Hematopoietic multipotent progenitor cell treated with erythropoietin and hydrocortisone succinate and interleukin-3 and kit ligand, for 17 days (in vitro differentiated cells): ENCODE measurements at places on chromosomes 2 and 18.
A peak's percentile ranks its signal among the peaks of the same experiment; 100 is the strongest.

DNA sequence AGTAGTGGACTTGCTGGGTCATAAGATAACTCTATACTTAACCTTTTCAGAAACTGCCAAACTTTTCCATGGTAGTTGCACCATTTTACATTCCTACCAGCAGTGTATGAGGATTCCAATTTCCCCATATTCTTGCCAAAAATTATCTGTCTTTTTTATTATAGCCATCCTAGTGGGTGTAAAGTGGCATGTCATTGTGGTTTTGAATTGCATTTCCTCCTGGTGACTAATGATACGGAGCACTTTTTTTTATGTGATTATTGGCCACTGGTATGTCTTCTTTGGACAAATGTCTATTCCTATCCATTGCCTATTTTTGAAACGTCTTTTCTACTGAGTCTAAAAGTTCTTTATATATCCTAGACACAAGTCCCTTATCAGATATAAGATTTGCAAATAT is 44.3 kb downstream of the CACNB4 start:
- DNase-seq: no peak

- DNase-seq: no peak
Observed at GRCh38 chr2:128289439-128289838, 29.2 kb downstream of the HS6ST1 start.

GRCh38 chr2:191566344-191566743 is 111.6 kb upstream of the NABP1 start:
- DNase-seq: peak; percentile 54

DNA sequence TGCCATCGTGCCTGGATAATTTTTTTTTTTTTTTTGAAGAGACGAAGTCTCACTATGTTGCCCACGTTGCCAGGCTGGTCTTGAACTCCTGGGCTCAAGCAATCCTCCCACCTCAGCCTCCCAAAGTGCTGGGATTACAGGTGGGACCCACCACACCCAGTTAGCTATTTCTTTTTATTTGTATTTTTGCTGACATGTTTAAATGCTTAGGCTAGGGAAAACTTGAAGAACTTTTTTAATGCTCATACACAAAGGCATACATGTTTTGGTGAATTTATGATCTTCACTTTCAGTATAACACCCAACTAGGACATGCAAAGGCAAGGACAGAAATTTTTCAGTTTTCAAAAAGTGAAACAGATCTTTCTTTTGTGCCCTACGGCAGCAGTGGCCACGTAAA is 9.9 kb downstream of the L3MBTL4 start:
- no peak for DNase-seq

DNA sequence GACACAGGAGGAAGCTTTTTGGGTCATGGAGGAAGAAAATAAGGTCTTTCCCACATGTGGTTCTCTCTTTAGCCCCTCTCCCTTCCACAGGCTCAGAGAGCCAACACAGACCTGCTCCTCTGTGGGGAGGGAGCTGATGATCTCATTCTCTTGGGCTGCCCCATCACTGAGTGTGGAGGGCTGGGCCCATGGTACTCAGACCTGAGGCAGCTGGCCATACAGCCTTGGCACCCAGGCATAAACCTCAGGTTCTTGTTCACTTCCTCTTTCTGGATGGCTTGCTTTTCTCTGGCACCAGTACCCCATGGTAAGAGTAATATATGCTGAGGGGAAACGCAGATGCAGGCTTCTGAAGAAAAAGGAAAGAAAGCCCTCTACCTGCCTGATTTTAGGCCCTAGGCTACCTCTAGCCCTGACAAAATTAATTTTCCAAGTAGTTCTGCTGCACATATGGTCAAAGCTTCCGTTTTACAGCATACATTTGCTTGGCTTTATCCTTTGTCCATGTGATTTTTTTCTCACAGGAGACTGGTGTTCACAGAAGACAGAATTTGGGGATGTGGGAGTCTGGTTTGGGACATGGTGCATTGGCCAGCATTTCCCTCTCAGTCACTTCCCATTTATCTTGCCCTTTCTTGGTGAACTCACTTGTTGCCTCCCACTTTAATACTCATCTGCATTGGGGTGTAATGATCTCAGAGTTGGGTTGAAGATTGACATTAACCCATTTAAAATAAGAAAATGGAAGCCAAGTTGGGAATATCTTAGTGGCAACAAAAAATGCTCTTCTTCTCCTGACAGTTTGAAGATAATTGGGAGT is 11.1 kb downstream of the DHRS9 start:
- DNase-seq: no peak

GRCh38 chr2:49582946-49583345 is 428.6 kb upstream of the FSHR start:
- no peak for DNase-seq

- DNase-seq: no peak
Observed at GRCh38 chr2:136844546-136844945, 79.2 kb downstream of the THSD7B start.

- DNase-seq: no peak
Observed at GRCh38 chr2:100938031-100939026, 63.8 kb upstream of the RPL31 start.

DNA sequence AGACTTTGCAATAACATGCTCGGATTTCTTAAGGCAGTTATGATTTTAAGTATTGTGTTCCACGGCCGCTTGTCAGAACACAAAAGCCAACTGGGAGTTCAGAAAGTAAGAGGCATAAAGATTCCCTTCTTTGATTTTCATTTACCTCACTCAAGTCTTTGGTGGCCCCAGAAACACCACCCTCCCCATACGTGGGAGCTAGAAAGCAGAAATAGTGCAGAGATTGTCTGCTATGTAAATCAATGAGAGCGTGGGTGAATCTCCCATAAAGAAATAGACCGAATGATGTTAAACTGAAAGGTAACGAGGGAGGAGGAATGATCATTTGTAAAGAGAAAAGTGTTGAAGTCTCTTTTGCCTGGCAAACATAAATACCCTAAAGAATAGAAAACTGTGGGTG is 322.1 kb upstream of the ETAA1 start:
- DNase-seq: no peak
